ENCODE measurements at places on chromosomes 16 and 17. TPM values are rescaled to one million over a fixed set of nuclear protein-coding genes. Genes with fewer than 3 reads are reported as not detected.

The HES7 gene
- 2.4 TPM for total RNA-seq

The STAC2 gene
- not detected for total RNA-seq

The GINS2 gene
- 86.4 TPM for total RNA-seq

The TBC1D3H gene
- not detected for total RNA-seq

The PNMT gene
- total RNA-seq: not detected

The SSTR5 gene
- not detected for total RNA-seq

The SRP68 gene
- 151 TPM for total RNA-seq

The BRICD5 gene
- 8.0 TPM for total RNA-seq

The WFDC1 gene
- total RNA-seq: not detected

The ERCC4 gene
- 13.9 TPM for total RNA-seq

The OR1F1 gene
- total RNA-seq: not detected

The ARHGAP44 gene
- total RNA-seq: 0.55 TPM

The DOC2A gene
- total RNA-seq: 1.3 TPM

The PRSS33 gene
- total RNA-seq: not detected

The SPNS3 gene
- total RNA-seq: 6.4 TPM

The STX1B gene
- total RNA-seq: 1.5 TPM

The SLC16A6 gene
- 2.9 TPM for total RNA-seq

The LRRC75A gene
- total RNA-seq: 1.2 TPM

The GAST gene
- not detected for total RNA-seq

The CDH3 gene
- total RNA-seq: 9.1 TPM

The CHD9 gene
- 13.2 TPM for total RNA-seq

The KREMEN2 gene
- total RNA-seq: not detected

The PRAC1 gene
- not detected for total RNA-seq

The AMZ2 gene
- 119 TPM for total RNA-seq

The SCGB1C2 gene
- not detected for total RNA-seq

The HNF1B gene
- total RNA-seq: not detected

The TP53TG3B gene
- total RNA-seq: 0.72 TPM

The HOXB1 gene
- not detected for total RNA-seq

The BORCS6 gene
- total RNA-seq: 4.5 TPM

The GRAPL gene
- total RNA-seq: 2.9 TPM

The KDM8 gene
- 10.4 TPM for total RNA-seq

The KRT12 gene
- not detected for total RNA-seq

The ABCA8 gene
- not detected for total RNA-seq

The FLYWCH2 gene
- 17.3 TPM for total RNA-seq

The STH gene
- not detected for total RNA-seq

The LGALS9B gene
- not detected for total RNA-seq

The PYDC1 gene
- total RNA-seq: not detected

The PABPN1L gene
- not detected for total RNA-seq

The CLEC3A gene
- total RNA-seq: not detected

The FBXL16 gene
- 6.8 TPM for total RNA-seq

The PSMC3IP gene
- total RNA-seq: 28.9 TPM

The MMP15 gene
- total RNA-seq: 0.43 TPM

The OTOA gene
- not detected for total RNA-seq

The PDILT gene
- total RNA-seq: not detected

The SYCE1L gene
- total RNA-seq: 4.3 TPM

The CPD gene
- 29.0 TPM for total RNA-seq

The SLC22A31 gene
- total RNA-seq: 0.49 TPM

The FCSK gene
- total RNA-seq: 10.3 TPM

The MFSD6L gene
- total RNA-seq: 0.07 TPM

The TP53TG3F gene
- 0.19 TPM for total RNA-seq

The CASKIN2 gene
- 3.0 TPM for total RNA-seq

The KRT32 gene
- not detected for total RNA-seq

The ARL5C gene
- not detected for total RNA-seq

The DYNLL2 gene
- total RNA-seq: 28.3 TPM
